CD4-positive, CD25-positive, alpha-beta regulatory T cell (primary cell): ENCODE measurements at places on chromosomes 1 and 21. TPM values are rescaled to one million over a fixed set of nuclear protein-coding genes. Genes with fewer than 3 reads are reported as not detected.
A peak's percentile ranks its signal among the peaks of the same experiment; 100 is the strongest.

- H3K4me3 ChIP-seq, result peak overlapping the region; percentile 91
- no peaks in the 10 kb centered on the region for H3K27me3 ChIP-seq
- DNase-seq, result peak; percentile 90
- peaks cover 42% of the 10 kb centered on the region for H3K4me1 ChIP-seq
- peaks cover 54% of the 10 kb centered on the region for H3K36me3 ChIP-seq
- peak overlapping the region; percentile 91 for H3K27ac ChIP-seq
Measured at GRCh38 chr1:153945795-153946621, 510 bp downstream of the DENND4B start.

- H3K27ac ChIP-seq, result peak overlapping the region; percentile 79
- no peaks in the 10 kb centered on the region for H3K27me3 ChIP-seq
- peak overlapping the region; percentile 97 for H3K4me3 ChIP-seq
- no peak for DNase-seq
- H3K36me3 ChIP-seq, result no peaks in the 10 kb centered on the region
Measured at GRCh38 chr1:51234721-51235425, 1.2 kb upstream of the RNF11 start.

DNA sequence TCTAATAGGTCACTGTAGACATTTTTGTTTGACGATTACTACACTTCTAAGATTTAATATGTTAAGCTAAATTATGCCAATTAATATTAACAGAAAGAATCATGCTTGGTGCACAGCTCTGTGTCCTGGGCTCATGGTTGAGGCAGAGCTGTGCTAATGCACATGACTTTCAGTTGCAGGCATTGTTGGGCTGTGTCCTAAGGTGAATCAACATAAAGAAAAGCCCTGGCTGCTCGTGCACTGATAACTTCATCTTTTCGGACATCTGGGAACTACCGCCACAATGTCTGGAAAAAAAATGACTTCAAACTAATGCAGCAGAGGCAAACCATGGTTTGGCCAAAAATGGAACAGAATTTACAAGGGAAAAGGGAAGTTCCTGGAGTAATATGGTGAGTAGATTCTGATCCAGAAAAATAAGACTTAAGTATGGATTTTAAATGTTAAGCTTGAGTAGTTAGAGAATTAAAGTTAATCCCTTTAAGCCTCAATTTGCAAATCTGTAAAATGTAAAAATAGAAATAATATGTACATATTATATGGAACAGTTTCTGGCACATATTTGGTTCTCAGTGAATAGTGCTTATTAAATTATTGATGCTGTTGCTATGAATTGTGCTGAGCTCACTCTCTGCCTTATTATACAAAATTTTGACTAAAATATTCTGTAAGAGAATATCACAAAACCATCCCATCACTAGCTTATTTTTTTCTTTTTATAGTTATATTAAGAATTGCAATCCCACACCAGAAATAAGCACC is 186.1 kb downstream of the BRINP2 start:
- DNase-seq, result no peak
- H3K27ac ChIP-seq, result no peak overlapping the region
- no peak overlapping the region for H3K4me3 ChIP-seq

GRCh38 chr1:234214129-234214910 is 158.9 kb upstream of the COA6 start:
- peaks cover 31% of the 10 kb centered on the region for H3K4me1 ChIP-seq
- no peak overlapping the region for H3K27ac ChIP-seq
- H3K4me3 ChIP-seq, result no peak overlapping the region
- peak; percentile 74 for DNase-seq

Gene KCNQ4
- total RNA-seq, result 0.44 TPM
